Activated CD8-positive, alpha-beta memory T cell treated with anti-CD3 and anti-CD28 coated beads, Interleukin-2, amount 10 ng/mL, durations not matched to agents 7 days and 5 days (primary cell): ENCODE measurements at places on chromosomes 6 and 20.

DNA sequence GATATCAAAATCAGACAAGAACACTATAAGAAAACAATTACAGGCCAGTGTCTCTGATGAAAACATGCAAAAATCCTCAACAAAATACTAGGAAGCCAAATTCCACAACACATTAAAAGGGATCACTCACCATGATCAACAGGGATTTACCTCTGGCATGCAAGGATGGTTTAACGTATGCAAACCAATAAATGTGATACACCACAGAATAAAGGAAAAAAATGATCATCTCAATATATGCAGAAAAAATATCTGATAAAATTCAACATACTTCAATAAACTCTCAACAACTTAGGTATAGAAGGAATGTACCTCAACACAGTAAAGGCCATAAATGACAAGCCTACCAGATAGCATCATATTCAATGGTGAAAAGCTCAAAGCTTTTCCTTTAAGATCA, 66.6 kb downstream of the SHPRH start:
- DNase-seq = no peak

DNA sequence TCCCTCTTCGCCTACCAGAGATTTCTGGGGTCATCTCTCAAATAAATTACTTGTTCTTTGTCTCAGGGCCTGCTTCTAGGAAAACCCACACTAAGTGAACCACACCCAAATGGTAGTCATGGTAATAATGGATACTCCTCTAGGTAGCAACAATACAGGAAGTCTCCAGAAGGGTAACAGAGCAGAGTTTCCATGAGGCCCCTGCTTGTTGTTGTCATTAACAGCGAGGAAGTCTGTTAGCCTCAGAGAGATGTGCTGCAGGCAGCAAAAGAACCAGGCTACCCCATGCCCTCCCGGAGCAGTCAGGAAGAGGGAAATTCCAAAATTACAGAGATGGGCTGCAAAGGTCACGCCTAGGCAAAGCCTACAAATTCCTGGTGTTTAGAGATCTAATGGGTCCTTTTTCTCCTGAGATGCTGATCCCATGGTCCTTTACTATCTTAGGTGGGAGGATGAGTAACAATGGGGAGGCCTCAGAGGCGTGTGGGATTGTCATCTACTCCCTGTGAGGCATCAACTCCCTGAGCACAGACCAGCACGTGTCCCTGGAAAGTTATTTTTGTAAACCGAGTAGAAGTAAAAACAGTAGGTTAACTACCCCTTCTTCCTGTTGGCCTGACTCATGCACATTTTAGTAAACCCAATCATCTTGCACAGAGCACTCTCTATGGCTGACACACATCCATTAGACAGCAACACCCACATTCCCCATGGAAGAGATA, 10.1 kb downstream of the ISM1 start:
- peak; percentile 66 for DNase-seq

GRCh38 chr20:399182-399707, 8.9 kb upstream of the RBCK1 start:
- no peak for DNase-seq

DNA sequence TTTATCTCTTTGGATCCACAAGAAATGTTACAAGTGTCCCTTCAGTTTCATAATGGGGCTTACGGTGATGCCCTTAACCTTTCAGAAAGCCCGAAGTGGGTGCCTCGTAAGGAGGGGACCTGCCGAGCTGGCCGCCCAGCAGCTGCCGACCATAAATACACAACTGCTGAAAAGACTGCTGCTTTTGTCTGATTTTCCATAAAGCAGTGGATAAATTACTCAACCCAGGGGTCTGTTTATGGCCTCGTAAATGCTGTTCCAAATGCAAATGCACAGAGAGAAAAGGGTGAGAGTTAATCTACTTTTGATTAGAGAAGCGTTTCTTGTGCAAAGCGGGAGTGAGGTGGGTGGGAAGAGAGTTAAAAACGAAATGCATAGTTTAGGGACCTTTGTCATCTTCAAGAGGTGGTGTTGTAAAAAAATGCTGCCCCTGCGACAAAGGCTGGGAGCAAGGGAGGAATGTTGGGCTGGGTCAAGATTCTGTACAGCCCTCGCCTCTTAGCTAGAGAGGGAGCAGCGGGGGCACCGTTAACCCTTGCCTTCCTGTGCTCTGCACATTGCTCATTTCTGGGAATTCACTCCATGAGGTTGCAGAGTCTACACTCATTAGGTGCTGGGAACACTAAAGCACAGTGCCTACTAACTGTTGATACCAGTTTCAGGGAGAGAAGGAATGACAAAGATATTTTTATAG, 112.0 kb upstream of the MTHFD1L start:
- DNase-seq = no peak

GRCh38 chr6:20706238-20706938, 172.1 kb downstream of the CDKAL1 start:
- no peak for DNase-seq

GRCh38 chr6:167683028-167683862, 143.5 kb upstream of the AFDN start:
- no peak for DNase-seq

DNA sequence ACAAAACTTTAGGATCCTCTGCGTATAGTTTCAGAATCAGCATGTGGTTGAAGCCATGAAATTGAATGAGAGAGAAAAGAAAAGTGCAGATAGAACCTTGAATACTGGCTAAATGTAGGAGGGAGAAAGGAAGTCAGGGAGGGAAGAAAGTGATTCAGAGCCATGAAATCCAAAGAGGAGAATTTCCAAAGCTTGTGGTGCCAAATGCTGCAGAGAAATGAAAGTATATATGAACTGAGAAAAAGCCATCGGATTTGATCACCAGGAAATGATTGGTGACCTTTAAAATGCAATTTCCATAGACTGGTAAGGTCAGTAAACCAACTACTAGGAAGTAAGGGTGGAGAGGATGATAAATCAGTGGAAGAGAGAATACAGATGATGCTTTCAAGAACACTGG, 142.3 kb downstream of the TFAP2A start:
- no peak for DNase-seq

- no peak for DNase-seq
These were observed 434.8 kb downstream of the MAFB start for GRCh38 chr20:40254023-40254772.

DNA sequence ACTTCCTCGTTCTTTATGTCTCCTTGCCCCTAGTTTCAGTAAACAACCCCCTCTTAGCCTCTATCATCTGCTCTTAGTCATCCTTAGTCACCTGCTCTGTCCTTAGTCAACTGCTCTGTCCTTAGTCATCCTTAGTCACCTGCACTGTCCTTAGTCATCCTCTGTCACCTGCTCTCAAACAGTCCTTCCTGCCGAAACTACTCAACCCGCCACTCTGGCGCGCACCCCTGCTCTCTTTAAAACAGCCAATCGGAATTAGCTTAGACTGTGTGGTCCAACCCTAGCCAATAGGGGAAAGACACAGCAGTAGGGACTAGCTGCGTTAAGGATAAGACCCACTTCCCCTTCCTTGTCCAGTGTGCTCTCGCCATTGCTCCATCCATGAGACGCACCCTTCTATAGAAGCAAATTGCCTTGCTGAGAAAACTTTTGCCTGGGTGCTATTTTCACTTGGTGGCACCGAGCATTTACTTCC, 73.9 kb downstream of the BACH2 start:
- no peak for DNase-seq

GRCh38 chr6:19332806-19333460, 504.2 kb upstream of the ID4 start:
- DNase-seq = no peak

GRCh38 chr6:167495506-167496401, 170.9 kb downstream of the TTLL2 start:
- no peak for DNase-seq

DNA sequence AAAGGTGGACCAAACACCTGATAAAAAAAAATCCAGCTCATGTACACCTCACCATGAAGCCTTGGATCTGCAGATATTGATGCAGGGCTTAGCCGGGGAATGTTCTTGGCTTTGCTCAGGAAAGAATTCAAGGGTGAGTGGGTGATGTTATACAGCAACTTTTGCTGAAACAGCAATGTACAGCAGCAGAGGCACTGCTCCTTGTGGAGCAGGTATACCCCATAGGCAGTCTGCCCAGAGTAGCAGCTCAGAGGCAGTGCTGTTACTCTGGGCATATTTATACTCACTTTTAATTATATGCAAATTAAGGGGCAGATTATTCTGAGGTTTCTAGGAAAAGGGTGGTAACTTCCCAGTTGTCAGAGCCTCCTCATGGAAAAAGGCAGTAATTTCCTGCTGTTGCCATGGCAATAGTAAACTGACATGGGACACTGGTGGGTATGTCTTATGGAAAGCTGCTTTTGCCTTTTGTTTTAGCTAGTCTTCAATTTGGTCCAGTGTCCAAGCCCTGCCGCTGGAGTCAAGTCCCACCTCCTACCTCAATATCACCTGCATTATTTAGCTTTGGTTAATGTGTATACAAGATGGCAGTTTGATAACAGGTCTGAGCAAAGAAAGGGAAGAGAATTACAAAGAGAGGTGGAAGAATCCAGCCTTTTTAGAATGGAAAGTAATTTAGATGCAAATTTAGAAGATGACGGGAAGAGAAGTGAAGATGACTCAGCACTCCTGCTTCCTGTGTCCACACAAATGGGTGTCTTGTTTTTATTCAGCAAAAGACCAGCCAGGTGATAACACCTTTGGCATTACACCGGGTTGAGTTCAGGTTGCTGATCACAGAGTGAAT, 110.1 kb upstream of the JAG1 start:
- no peak for DNase-seq

DNA sequence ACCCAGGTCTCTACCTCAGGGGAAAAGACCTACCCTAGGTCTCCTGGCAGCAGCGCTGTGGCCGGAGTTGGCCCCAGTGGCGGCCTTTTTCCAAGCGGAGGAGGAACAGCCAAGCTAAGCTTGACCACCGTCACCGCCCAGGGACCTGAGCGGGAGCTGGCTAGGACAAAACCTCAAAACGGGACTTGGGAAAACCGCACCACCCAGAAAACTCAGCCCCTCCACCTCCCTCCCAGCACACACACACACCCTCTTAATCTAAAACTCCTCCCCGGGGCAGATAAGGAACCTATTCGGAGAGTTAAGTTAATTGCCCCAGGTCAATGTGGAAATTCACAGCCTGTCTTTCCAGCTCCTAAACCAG, 2.7 kb upstream of the TRERF1 start:
- DNase-seq = no peak

DNA sequence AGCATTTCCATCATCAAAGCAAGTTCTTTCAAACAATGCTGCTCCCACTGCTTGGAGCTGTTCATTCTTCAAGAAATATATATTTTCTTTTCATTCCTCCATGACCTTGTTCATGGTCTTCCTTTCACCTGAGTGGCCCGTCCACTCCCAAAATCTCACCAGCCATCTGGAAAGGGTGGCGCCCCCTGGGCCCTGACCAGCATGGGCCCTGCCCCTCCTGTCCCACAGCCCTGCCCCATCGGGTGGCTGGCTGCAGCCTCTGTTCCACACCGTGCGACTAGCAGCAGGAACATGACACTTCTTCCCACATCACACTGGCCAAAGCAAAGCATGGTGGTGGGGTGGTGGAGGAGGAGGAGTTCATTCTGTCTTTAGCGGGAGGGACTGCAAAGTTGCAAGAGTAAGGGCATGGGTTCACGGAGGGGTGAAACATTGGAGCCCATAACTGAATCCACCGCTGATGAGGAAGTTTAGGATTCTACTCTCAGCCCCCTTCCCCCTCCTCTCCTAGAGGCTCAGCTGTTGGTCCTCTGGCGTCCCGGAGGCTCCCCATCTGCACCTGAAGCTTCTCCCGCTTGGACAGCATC, 195.2 kb upstream of the SLC24A3 start:
- DNase-seq = peak; percentile 16

GRCh38 chr6:149134511-149134933, 183.0 kb upstream of the TAB2 start:
- DNase-seq = no peak

GRCh38 chr20:4483486-4483885, 238.2 kb upstream of the PRND start:
- DNase-seq = no peak

- no peak for DNase-seq
These were observed 21.0 kb upstream of the NANP start for GRCh38 chr20:25644814-25645213.

- no peak for DNase-seq
These were observed 603 bp downstream of the TASP1 start for GRCh38 chr20:13638162-13638495.

DNA sequence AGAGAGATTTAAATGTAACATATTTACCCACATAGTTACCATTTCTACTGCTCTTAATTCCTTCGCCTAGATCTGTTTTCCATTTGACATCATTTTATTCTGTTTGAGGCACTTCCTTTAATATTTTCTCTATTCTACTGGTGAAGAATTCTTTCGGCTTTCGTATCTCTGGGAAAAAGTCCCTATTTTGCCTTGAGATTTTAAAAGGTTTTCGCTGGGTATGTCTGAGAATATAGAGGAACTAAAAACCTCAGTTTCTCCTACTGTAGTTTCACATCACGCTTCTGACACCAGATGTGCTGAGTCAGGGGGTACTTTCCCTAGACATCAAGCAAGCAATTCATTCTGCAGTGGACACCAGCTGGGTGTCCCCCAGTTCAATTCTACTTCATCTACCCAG, 61.7 kb downstream of the E2F3 start:
- no peak for DNase-seq

- DNase-seq = no peak
These were observed 351.4 kb downstream of the FOXA2 start for GRCh38 chr20:22232923-22233322.

GRCh38 chr20:16562259-16562658, 11.0 kb downstream of the KIF16B start:
- no peak for DNase-seq

- no peak for DNase-seq
These were observed 125.7 kb downstream of the SLC23A2 start for GRCh38 chr20:4875578-4876067.

- DNase-seq = no peak
These were observed 164.2 kb downstream of the NKAIN2 start for GRCh38 chr6:123967905-123968304.

DNA sequence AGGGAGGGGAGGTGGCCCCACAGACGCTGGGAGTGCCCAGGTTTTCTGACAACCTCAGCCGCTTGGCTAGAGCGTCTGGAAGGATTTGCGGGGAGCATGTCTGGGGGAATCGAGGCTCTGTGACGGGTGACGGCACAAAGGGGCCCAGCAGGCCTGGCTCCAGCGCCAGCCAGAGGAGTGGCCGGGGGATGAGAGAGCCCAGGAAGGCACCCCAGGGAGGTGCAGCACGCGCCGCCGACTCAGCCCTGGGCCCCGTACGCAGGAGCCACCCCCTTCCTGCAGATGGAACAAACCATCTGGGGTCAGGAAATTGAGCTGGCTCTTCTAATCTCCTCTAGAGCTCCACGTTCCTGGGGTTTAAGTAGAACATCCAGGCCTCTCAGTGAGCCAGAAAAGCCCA, 5.9 kb upstream of the SLCO4A1 start:
- DNase-seq = no peak

GRCh38 chr20:64030371-64031134, 5.4 kb upstream of the C20orf204 start:
- no peak for DNase-seq

DNA sequence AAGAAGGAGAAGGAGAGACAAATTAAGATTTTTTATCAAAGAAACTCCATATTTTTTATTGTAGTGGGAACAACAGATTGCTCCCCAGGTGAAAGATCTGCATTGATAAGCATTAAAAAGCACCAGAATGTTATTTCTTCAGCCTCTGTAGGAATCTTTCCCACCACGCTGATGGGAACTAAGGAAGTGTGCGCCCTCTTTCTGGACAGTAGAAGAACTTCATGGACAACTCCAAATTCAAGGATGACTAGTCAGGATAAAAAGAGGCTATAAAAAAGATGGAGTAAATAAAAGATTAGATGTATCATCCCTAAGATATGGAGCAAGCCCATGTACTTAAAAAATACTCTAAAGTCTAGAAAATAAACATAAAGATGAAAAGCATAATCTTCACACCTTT, 45.8 kb upstream of the PAK5 start:
- no peak for DNase-seq

GRCh38 chr20:59400708-59401107, 100.3 kb downstream of the EDN3 start:
- no peak for DNase-seq
